ENCODE measurements at places on chromosomes 6 and 20.

DNA sequence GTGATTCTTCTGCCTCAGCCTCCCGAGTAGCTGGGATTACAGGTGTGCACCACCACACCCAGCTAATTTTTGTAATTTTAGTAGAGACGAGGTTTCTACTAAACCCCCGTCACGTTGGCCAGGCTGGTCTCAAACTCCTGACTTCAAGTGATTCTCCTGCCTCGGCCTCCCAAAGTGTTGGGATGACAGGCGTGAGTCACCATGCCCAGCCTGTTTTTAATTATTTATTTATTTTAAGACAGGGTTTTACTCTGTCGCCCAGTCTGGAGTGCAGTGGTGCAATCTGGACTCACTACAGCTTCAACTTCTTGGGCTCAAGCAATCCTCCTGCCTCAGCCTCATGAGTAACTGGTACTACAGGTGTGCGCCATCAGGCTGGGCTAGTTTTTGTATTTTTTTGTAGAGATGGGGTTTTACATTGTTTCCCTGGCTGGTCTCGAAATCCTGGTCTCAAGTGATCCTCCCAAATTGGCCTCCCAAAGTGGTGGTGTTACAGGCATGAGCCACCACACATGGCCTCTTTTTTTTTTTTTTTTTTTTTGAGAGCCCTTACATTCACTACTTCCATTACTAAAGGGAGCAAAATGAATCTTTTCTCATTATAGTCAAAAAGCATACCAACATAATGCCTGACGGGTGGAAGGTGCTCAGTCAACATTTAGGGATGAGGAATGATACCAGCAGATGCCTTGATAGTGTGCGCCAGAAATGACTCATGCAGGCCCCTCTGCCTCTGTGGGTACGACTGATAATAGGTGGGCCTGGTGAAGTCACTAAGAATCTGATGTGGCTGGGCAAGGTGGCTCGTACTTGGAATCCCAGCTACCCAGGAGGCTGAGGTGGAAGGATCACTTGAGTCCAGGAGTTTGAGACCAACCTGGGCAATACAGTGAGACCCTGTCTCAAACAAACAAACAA, 17.8 kb upstream of the RALGAPB start:
- DNase-seq, result no peak

DNA sequence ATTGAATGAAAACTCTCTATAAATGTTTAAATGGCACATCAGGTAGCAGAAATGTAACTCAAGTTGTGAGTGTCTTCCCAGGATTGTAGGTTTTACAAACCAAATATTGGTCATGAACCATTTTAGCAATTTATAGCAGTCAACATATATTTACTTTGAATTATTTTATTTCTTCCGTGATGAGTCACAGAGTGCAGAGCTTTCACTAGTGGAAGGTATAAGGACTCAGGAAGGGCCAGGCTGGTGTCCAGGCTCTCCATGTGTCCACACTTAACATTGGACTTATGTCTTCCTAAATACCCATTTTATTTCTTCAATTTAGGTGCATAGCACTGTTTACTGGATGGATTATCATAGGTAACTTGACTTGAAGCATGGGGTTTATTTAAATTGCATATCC, 120.9 kb downstream of the OLIG3 start:
- no peak for DNase-seq

- no peak for DNase-seq
These were observed 421.9 kb upstream of the KHDRBS2 start for GRCh38 chr6:62707914-62708313.

DNA sequence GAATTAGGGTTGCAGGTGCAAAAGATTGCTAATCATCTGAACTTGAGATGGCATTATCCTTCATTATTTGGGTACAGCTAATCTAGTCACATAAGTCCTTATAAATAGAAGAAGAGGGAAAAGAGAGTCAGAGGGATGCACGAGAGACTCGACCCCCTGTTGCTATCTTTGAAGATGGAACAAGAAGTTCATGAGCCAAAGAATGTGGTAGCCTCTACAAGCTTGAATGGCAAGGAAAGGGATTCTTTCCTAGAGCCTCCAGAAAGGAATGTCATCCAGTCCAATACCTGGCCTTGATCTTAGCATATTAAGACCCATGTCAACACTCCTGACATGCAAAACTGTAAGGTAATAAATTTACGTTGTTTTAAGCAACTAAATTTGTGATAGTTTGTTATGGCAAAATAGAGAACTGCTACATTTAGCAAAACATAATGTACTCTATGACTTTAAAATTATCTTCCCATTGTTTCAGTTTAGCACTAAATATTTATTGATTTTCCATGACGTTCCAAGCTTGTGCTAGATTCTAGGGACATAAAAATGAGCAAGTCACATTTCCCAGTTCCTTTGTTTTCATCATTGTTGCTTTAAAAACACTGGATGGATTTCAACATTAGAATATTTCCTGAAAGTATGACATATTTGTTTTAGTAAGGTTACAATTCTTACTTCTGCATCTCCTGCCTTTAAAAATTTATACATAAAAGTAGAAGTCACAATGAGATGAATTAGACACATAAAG, 12.7 kb downstream of the MANEA start:
- DNase-seq, result no peak

DNA sequence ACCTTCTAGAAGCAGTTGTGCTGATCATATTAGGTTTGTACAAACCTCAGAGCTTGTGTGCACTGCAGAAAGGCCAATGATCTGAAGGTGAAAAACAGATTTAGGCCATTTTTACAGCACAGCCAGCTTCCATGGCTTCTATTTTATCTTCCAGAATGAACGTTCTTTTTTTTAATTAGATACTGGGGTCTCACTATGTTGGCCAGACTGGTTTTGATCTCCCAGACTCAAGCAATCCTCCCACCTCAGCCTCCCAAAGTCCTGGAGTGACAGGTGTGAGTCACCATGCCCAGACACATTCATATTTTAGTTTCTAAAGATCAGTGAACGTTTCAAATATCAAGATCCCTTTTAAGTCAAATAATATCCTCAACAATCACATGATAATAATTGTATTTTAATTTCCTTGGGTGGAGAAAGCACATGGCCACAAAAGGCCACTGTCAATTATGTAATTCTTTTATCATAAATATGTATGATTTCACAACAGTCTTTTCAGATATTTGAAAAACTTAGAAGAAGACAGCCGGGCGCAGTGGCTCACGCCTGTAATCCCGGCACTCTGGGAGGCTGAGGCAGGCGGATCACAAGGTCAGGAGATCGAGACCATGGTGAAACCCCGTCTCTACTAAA, 326.7 kb upstream of the JARID2 start:
- no peak for DNase-seq

GRCh38 chr20:17452441-17452840, 78.7 kb downstream of the BFSP1 start:
- no peak for DNase-seq

DNA sequence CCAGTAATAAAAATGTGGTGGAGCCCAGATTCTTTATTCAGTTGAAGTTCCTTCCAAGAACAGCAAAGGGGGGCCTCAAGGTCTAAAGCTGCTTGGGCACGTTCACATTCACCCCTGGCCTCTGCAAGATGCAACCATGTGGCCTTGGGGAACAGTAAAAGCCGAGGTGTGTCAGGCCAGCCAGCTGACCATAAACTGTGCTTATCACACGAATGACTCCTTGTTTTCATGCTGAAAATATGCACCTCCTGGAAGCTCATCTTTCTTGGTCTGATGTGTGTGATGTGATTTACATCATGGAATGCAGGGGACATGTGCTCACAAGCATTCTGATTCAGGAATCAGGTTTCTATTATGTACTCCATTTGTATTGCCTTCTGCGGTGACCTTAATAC, 211.6 kb upstream of the MARCKS start:
- no peak for DNase-seq

- no peak for DNase-seq
These were observed 42.0 kb upstream of the SLC2A12 start for GRCh38 chr6:134094441-134094840.

GRCh38 chr6:157527471-157527907, 146.5 kb downstream of the ZDHHC14 start:
- DNase-seq, result no peak

DNA sequence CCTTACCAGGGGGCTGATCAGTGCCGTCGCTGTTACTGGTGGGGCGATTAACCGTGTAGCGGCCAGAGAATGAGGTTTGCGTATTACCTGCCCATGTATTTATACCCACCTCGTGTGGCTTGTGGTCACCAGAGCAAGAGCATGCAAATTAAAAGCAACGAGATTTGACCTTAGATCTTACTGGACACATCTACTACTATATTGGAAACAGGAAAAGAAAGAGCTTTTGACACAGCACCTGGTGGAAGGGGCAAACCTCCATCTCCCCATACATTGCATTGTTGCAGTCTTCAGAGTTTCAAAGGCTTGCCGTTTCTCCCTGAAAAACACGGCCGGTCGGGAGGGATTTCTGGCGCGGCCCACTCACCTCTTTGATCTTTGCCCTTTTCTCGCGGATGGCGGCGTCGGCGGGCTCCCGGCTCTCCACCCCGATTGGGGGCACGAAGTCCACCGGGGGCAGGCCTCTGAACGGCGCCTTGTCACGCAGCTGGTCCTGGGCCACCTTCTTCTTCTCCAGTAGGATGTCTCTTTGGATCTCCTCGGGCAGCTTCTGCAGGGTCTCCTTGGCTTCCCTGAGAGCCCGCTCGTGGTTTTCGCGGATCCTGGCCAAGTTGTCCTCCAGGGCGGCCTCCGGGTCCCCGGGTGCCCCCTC, 1.3 kb downstream of the MAN1A1 start:
- peak; percentile 18 for DNase-seq

- DNase-seq, result no peak
These were observed 102.5 kb upstream of the PTPRT start for GRCh38 chr20:43292222-43292621.

DNA sequence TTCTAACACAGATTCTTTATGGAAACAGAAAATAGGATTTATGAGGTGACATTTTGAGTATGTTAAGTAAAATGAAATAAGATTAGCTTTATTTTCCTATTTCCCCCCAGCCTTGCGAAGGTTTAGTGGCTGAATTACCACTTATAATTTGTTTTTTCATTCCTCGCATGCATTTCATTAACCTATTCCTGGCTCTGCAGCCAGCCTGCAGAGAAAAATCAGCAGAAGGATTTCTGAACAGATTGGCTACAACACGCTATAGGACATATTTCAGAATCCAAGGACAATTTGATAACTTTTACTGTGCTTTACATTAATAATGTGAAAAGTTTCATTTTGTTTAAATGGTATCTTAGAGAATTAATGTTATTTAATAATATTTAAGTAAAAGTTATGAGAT, 162.4 kb upstream of the MMS22L start:
- DNase-seq, result no peak

GRCh38 chr20:44522841-44523240, 971 bp upstream of the SERINC3 start:
- DNase-seq, result no peak

DNA sequence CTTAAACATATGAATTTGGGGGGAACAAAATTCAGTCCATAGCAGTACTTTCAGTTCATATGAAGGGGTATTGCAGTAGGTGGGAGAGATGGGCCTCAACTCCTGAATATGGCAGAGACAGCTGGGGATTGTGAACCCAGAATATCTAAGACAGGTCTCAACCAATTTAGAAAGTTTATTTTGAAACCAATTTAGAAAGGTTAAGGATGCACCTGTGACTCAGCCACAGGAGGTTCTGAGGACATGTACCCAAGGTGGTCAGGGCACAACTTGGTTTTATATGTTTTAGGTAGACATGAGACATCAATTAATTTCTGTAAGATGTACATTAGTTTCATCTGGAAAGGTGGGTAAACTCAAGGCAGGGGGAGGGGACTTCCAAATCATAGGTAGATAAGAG, 59.5 kb downstream of the MYO6 start:
- no peak for DNase-seq

DNA sequence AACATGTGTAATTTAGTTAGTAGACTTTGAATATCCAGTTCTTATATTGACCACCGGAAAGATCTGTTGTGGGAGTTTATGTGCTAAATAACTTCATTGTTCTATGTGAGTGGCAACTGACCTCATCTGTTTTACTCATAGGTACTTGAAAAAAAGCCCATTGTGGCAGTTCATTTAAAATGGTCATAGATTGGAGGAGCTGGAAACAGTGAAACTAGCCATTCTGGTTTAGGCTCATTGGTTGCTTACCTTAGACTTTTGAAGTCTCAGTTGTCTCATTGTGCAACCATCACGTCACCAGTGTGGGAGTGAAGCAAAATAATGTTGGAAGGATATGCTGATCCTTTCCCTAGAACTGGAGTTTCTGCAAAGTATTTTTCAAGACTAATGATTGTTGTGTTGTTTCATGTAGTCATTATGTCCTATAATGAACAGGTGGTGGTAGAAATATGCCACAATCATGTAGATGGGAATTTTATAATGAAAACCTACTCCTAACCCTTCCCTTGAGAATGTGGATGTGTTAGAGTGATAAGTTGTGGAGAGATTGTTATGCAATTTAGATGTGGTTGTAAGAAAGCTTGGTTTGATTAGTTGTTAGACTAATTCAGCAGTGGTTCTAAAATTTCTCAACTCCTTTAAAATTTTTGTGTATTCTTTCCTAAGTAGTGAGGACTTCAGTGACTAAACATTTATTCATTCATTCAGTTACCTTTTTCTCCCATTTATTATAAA, 18.3 kb downstream of the DSP start:
- DNase-seq, result no peak

DNA sequence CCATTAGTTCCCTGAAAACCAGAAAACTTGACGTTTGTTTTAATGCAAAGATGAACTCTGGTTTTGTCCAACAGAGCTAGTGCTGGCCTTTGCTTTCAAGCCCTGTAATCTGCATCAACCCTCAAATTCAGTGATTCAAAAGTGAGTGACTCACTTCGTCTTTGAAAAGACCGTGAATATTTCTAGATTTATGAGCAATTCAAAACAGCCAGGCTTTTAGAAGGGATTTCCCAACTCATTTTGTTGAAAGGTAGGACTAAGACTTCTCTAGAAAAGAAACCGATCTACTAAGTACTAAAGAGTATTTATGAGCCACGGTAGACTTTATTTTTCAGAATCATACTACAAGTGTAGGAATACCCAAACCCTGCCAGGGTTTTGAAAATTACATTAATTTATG, 121.5 kb downstream of the UST start:
- DNase-seq, result no peak

GRCh38 chr6:34680802-34681515, 15.6 kb downstream of the ILRUN start:
- no peak for DNase-seq

GRCh38 chr20:60024801-60025200, 66.6 kb downstream of the CDH26 start:
- no peak for DNase-seq

DNA sequence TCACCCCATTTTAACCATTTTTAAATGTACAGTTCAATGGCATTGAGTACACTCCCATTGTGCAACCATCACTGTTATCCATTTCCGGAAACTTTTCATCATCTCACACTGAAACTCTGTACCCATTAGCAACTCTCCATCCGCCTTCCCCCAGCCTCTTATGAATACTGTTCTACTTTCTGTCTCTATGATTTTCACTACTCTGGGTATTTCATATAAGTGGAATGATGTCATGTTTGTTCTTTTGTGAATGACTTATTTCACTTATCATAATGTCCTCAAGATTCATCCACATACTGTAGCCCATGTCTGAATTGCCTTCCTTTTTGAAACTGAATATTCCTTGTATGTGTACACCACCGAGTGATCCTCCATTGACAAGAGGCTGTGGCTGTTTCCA, 92.9 kb upstream of the TOX2 start:
- DNase-seq, result no peak

GRCh38 chr6:169859401-169859977, 108.1 kb downstream of the ERMARD start:
- no peak for DNase-seq

All from activated effector memory CD4-positive, alpha-beta T cell treated with Interleukin-2 at 50 U/mL for 16 hours (primary cell).